ENCODE measurements at places on chromosomes 6 and 20. TPM values are rescaled to one million over a fixed set of nuclear protein-coding genes. Genes with fewer than 3 reads are reported as not detected.
A peak's percentile ranks its signal among the peaks of the same experiment; 100 is the strongest.

The HSPA12B gene
- total RNA-seq: 0.17 TPM

The SDC4 gene
- 142 TPM for total RNA-seq

The INSM1 gene
- total RNA-seq: not detected

The MCCD1 gene
- total RNA-seq: not detected

The TSBP1 gene
- total RNA-seq: not detected

The TRMT6 gene
- total RNA-seq: 7.2 TPM

The ENPP5 gene
- 2.5 TPM for total RNA-seq

The LY6G6D gene
- total RNA-seq: not detected

DNA sequence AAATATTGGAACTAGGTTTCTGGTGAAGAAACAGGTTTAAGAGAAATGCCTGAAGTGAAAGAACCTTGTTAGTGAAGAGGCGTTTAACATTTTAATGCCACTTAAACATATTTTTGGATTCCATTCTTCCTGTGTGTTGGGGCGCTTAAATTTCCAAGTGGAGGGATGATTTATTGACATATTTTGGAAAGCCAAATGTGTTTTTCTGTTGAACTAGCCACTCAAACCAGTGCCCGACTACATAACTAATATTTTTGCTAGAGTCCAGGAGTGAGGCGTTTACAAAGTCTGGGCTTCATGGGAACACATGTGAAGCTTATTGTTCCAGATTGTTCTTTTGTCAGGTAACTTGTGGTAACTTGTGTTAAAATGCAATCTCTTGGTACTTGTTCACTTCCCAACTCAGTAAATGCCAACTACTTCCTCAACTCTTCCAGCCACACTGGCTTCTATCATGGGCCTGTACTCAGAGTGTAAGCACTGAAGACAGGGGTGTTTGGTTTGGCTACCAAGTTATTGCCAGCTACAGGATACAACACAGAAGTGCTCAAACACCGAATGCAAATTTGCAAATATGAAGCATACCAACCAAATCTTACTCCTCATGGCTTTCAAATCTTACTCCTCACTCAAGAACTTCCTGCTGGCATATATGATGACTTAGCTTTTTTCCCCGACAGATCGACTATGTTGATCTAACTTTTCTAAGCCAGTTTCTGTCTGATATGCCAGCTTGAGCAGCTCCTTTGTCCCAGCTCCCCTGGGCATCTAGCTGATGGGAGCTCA is 2.0 kb upstream of the ZNFX1 start:
- peak overlapping the region; percentile 64 for H3K4me3 ChIP-seq
- peaks cover 3% of the 10 kb centered on the region for H3K4me1 ChIP-seq
- no peaks in the 10 kb centered on the region for H3K27me3 ChIP-seq
- peak; percentile 25 for DNase-seq

DNA sequence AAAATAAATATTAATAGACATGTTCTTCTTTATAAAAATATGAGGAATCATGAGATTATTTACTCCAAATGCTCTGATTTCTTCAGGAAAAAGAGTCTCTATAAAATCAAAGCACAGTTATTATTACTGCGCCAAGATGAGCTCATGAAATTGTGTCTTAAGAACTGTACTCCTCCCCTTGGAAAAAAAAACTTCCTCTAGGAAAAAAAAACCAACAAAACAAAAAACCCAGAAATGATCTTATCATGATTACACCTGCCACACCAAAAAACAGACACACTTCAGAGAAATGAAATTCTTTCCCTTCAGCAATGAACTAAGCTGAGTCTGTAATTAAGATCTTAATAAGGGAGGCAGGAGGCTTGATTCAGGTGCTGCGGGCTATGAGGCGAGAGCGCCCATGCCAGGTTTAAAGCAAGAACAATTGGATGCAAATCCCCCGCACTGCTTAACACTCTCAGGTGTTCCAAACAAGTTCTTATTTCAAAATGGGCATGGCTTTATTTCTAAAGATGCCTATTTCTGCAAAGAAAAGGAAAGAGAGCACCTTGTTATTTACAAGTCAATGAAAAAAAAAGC is 9.1 kb downstream of the NEDD9 start:
- H3K27me3 ChIP-seq: no peaks in the 10 kb centered on the region
- no peak for DNase-seq
- peaks cover 10% of the 10 kb centered on the region for H3K4me1 ChIP-seq
- H3K36me3 ChIP-seq: no peaks in the 10 kb centered on the region
- no peak overlapping the region for H3K27ac ChIP-seq
- no peak overlapping the region for H3K4me3 ChIP-seq

- no peak for DNase-seq
- peaks cover 20% of the 10 kb centered on the region for H3K27me3 ChIP-seq
- no peaks in the 10 kb centered on the region for H3K36me3 ChIP-seq
- H3K27ac ChIP-seq: no peak overlapping the region
Observed at GRCh38 chr20:25056690-25057233, 1.2 kb downstream of the ACSS1 start.

DNA sequence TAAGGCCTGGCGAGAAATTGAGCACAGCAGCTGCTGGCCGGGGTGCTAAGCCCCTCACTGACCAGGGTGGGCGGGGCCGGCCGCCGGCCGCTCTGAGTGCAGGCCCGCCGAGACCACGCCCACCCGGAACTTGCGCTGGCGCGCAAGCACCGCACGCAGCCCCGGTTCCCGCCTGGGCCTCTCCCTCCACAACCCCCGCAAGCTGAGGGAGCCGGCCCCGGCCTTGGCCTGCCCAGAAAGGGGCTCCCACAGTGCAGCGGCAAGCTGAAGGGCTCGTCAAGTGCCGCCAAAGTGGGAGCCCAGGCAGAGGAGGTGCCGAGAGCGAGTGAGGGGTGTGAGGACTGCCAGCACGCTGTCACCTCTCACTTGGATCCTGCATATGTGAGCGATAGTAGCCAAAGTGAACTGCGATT is 251.2 kb downstream of the GJA1 start:
- DNase-seq: no peak
- H3K27me3 ChIP-seq: no peaks in the 10 kb centered on the region
- H3K27ac ChIP-seq: no peak overlapping the region
- H3K4me3 ChIP-seq: no peak overlapping the region
- H3K4me1 ChIP-seq: peaks cover 4% of the 10 kb centered on the region
- no peaks in the 10 kb centered on the region for H3K36me3 ChIP-seq

DNA sequence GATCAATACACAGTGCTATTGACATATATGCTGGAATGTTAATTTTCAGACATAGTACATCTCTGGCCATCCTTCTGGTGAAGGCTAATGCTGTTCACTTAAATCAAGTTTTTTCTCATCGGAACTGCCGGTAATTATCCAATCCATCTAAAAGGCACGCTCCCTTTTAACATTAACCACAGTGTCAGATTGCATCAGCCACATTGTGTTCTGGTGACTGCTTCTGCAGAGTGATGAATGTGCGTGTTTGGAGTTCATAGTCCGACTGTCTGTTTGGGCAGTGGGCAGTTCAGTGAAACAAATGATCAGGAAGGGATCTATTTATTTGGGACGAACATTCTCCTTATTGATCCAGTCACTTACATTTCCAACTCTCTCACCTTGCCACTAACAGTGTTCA is 49.5 kb downstream of the SOBP start:
- no peaks in the 10 kb centered on the region for H3K36me3 ChIP-seq
- H3K4me3 ChIP-seq: no peak overlapping the region
- no peaks in the 10 kb centered on the region for H3K4me1 ChIP-seq
- no peak overlapping the region for H3K27ac ChIP-seq
- DNase-seq: peak; percentile 75

DNA sequence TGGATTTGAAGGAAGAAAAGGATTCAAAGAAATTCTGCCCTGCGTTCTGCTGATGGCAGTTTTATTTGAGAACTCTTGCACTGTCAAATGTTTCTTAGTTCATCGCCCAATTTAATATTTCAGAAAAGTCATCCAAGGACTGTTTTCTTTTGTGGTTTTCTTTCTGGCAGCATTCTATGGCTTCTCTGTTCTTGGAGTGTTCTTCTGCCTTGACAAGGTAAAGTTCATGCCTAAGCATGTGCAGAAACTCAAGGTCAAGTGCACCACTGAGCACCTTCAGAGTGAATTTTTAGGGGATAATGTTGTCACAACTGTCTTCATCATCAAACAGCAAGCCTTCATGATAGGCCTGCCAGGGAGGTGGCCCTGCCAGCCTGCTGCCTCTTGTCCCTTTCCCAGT is 225.6 kb downstream of the PLCB1 start:
- H3K36me3 ChIP-seq: no peaks in the 10 kb centered on the region
- H3K27me3 ChIP-seq: no peaks in the 10 kb centered on the region
- no peak overlapping the region for H3K4me3 ChIP-seq
- DNase-seq: no peak
- peaks cover 4% of the 10 kb centered on the region for H3K4me1 ChIP-seq

- H3K36me3 ChIP-seq: no peaks in the 10 kb centered on the region
- no peak overlapping the region for H3K4me3 ChIP-seq
- no peaks in the 10 kb centered on the region for H3K27me3 ChIP-seq
- H3K27ac ChIP-seq: no peak overlapping the region
- peaks cover 2% of the 10 kb centered on the region for H3K4me1 ChIP-seq
Observed at GRCh38 chr6:147392917-147393625, 115.4 kb upstream of the SAMD5 start.

- no peaks in the 10 kb centered on the region for H3K27me3 ChIP-seq
- H3K4me1 ChIP-seq: no peaks in the 10 kb centered on the region
- no peak overlapping the region for H3K27ac ChIP-seq
- no peak for DNase-seq
- H3K36me3 ChIP-seq: no peaks in the 10 kb centered on the region
Observed at GRCh38 chr6:160791981-160792418, 90.0 kb downstream of the PLG start.

DNA sequence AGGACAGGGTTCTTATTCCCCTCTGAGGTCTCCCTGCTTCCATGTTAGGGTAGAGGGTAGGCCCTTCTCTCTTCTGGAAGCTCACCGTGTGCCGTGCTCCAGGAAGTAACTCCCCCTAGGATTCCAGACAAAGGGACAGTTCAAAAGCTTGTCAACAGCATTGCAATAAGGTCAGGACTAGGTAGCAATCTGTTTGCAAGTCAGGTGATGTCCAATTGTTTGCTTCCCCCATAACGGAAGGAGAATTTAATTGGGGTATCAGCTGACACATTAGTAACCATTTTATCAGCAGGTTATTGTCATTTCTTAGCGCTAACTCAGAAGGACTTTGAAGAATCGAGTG is 41.9 kb downstream of the SYNJ2 start:
- H3K4me1 ChIP-seq: peaks cover 26% of the 10 kb centered on the region
- H3K4me3 ChIP-seq: no peak overlapping the region
- H3K36me3 ChIP-seq: peaks cover 12% of the 10 kb centered on the region
- DNase-seq: no peak
